ENCODE measurements at places on chromosomes 6 and 20.
A peak's percentile ranks its signal among the peaks of the same experiment; 100 is the strongest.

DNA sequence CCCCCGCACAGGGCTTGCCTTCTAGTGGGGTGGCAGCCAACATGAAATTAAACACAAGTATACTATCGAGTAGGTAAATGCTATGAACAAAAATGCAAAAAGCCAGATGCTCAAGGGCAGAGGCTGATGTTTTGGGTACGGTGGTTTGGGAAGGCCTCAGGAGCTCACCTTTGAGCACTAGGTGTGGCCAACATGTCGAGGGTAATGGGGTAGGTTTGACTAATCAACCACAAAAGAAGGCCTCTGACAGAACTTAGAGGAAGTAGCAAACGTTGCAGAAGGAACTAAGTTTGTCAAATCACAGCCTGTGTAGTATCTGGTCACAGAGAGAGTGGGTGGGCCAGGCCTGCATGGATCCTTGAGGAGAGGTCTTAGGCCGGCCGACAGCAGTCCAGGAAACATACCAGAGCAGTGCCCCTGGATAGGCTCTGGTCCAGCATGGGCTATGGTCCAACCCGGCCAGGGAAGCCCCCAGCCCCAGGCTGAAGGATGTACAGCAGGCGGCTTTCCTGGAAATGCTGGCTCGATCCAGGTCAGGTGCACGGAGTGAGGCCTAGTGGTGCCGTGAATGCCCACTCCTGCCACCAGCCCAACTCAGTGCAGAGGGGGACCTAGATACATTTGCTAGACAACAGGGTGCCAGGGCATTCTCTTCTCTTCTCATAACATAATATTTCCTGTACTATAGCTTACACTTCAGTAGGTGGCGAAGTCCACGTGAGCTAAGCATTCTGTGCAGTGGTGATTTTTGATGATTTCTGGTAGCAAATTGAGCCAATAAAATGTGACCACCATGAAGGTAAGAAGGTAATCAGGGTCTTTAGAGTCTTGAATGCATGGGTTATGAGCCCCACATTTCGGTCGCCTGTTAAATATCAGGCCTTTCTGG lies 56.3 kb upstream of the CD93 start:
- no peak for DNase-seq

- no peak for DNase-seq
These were observed 209.4 kb upstream of the RUNX2 start for GRCh38 chr6:45118754-45119153.

GRCh38 chr20:9287826-9288225 lies 218.9 kb downstream of the PLCB4 start:
- DNase-seq = no peak

DNA sequence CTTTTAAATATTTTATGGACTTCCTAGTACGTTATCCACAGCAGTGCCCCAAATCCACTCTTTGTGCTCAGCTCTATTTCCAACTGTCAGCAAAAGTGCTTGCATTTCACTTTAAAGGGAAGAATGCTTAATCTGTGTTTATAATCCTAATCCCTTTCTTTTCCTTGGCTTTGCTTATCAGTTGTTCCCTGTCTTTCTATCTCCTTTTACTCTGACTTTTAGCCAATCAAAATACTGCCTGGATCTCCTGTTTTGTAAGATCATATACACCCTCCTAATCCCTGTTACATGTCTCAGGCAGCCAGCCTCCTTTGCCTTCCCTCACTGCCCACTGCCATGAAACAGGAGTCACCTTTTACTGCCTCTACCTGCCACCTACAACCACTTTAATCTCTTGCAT lies 102.9 kb downstream of the AIG1 start:
- no peak for DNase-seq

GRCh38 chr6:52135217-52135616 lies 47.8 kb upstream of the PKHD1 start:
- no peak for DNase-seq

DNA sequence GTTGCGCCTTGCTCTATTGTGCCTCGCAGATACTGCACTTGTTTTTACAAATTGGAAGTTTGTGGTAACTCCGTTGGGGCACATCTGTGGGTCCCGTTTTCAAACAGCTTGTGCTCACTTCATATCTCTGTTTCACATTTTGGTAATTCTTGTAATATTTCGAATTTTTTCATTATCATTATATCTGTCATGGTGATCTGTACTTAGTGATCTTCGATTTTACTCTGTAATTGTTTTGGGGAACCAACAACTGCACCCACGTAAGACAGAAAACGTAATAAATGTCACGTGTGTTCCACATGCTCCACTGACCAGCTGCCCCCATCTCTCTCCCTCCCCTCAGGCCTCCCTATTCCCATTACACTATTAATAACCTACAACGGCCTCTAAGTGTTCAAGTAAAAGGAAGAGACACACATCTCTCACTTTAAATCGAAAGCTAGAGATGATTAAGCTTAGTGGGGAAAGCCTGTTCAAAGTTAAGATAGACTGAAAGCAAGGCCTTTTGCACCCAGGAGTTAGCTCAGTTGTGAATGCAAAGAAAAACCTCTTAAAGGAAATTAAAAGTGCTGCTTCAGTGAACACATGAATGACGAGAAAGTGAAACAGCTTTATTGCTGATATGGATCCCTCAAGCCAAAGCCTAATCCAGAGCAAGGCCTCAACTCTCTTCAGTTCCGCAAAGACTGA lies 26.9 kb downstream of the TTLL2 start:
- no peak for DNase-seq

- no peak for DNase-seq
These were observed 111.9 kb downstream of the TBC1D7 start for GRCh38 chr6:13216236-13217014.

DNA sequence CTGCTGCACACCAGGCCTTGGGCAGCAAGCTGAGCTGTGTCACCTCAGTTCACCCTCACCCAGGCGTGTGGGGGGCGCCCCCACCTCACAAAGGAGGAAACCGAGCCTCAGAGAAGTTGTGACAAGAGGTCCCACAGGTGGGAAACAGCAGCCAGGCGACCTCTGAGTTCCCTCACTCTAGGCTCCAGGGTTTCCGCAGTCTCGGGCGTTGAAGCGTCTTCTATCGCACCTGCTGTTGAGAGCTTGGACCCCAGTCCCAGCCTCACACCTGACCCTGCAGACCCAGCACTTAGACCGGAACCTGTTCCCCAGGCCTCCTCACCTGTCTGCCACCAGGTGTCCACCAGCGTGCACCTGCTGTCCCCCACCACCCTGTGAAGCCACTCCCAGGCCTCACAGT lies 22.3 kb upstream of the APMAP start:
- no peak for DNase-seq

DNA sequence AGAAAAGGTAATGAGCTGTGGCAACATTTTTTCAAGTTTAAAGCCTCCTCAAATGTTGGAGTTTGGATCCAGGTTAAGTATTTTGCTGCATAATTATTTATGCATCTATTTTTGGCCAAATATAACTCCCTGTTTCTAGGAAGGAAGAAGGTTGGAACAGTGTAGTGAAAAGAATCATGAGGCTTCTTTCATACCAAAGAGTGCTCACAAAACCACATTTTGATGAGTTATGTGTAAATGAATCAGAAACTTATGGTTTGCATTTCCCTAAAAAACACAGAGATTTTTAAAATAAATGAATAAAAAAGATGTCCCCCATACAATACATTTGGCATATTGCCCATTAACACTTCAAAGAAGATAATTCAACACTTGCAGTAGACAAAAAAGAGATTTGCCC lies 246.9 kb upstream of the PRDM1 start:
- no peak for DNase-seq

GRCh38 chr20:1888796-1889463 lies 6.3 kb upstream of the SIRPA start:
- no peak for DNase-seq

DNA sequence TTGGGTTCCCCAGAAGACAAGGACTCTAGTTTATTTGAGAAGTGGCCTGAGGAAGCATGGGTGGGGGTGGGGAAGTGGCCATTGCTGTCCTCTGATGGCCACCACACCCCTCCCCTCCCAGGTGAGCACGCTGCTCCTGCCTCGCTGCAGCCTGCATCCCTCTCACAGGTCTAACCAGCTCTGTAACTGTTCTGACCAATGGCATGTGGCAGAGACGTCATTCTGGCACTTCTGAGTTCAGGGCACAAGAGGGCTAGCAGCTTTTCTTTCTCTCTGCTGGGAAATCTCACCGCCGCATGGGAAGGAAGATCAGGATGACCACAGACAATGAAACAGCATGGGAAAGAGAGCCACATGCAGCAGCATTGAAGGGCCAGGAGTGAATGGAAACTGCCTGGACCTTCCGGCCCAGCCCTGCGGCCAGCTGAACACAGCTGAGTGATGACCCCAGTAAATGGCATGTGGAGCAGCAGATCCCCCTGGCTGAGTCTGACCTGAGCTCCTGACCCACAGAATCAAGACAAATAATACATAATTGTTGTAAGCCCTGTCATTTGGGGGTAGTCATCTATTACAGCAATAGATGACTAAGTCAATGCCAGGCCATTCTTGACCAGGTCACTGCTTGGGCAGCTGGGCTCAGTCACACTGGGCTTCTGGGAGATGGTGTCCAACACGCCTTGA lies 179.8 kb downstream of the LINC00237 start:
- DNase-seq = peak; percentile 13

DNA sequence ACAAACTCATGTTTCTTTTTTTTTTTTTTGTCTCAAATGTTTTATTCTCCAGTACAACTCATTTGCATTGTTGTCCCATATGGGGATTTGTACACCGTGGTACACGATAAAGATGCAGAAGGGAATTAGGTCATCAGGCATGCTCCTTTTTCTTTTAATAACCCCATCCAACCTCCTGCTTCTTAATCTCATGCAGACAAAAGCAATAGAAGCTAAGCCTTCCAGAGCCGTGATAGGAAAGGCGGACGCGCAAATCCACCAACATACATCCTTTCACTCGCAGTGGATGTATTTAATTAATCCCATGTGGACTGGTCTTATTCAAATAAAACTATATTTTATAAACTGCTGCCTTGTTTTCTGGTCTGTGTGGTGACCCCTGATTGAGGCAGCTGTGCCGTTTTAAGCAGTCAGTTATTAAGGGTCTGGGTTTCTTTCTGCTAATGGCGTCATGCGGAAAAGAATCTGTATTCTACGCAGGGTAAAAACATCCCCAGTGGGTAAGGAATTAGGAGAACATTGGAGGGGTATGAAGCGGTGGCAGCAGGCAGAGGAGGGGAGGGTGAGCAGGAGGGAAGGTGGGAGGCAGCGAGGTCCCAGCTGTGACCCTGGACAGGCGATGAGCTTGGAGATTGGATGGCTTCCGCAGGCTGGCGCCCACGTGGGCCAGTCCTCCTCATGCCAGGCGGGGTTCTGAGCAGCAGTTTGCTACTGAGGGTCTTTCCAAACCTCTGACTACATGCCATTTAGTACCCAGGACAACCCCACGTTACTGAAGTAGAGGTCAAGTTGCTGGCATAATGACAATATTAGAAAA lies 172.8 kb downstream of the LINC00237 start:
- DNase-seq = no peak

- no peak for DNase-seq
These were observed 40.4 kb downstream of the SCAF8 start for GRCh38 chr6:154773610-154774089.

GRCh38 chr6:2077826-2078225 lies 167.6 kb downstream of the GMDS start:
- DNase-seq = no peak

GRCh38 chr6:42819803-42820511 lies 38.1 kb downstream of the BICRAL start:
- peak; percentile 16 for DNase-seq

DNA sequence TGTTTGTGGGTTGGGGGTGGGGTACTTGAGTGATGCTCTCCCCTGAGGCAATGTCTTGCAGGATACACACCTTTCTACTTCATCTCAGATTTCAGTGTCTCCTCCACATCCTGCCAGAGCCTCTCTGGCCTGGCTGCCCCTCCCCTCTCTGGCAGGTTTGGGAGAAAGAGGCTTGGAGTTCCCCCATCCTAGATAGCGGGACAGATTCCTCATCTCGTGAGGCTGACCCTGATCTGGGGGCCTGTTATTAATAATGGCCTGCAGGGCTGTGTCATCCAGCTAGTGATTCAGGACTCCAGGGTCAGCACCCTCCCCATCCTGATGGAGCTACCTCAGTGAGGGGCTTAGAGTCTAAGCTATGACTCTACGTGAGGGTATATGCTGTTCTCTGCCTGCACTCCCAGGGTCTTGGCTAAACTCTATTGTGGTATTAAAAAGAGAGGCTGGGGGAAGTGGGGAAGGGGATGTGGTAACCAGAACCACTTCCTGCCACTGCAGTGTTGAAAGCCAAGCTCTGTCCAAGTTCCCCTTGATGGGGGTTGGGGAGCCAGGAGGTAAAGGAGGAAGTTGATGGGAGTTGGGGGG lies 3.7 kb upstream of the MMP9 start:
- DNase-seq = no peak

GRCh38 chr6:14380086-14380820 lies 262.7 kb downstream of the CD83 start:
- DNase-seq = no peak

DNA sequence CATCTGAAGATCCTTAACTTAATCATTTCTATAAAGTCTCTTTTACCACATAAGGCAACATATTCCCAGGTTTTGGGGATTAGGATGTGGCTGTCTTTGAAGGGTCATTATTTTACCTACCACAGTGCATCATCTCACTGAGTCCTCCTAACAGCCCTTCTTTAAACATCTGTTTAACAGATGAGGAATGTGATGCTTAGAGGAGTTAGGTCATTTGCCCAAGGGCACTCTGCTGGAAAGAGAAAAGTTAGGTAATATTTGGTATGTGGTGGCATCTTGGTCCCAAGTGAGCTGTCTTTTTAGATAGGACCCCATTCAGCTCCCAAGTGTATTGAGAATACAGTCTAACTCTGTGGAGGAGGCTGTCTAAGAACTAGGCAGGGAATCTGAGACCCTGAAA lies 11.0 kb downstream of the MMP24 start:
- DNase-seq = no peak

DNA sequence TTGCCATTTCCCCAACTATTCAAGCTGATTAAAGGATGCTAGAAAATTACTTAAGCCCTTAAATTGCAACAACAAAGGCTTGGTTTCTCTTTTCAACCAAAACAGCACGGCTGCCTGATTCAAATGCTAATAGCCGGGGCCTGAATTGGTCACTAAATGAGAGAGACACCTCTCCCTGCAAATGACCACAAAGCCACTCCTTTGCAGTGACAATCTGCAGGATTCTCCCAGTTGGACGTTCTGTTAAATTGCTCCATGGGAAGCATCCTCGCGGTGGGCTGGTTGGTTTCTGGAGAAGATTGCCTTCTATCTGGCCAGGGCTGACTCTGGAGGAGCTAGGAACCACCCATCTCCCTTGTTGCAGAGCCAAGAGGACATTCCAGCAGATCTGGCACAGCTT lies 29.7 kb upstream of the TBXT start:
- DNase-seq = no peak

- peak; percentile 93 for DNase-seq
These were observed at the start of gene JAG1 for GRCh38 chr20:10673842-10674683. Gene JAG1, minus strand, starts transcription at chr20:10673999. Its CDS starts 469 bp downstream, at chr20:10673530.

- no peak for DNase-seq
These were observed 25.2 kb downstream of the GPX6 start for GRCh38 chr6:28490205-28490890.

DNA sequence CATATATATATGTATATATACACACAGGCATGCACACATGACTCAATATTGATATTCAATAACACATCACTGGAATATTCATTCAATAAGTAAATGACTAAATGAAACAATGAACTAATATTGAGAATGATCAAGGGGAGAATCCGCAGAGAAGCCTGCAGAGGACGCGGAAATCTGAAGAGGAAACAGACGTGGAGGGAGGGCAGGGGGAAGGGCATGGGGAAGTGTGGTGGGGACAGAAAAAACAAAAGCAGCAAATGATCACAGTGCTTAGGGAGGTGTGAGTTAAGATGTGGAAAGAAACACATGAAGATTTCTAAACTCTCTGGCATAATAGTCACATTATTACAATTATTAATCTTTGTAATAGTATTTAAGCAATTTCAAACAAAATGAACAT lies 14.5 kb downstream of the PERP start:
- no peak for DNase-seq
